ENCODE measurements at places on chromosomes 7 and 10. TPM values are rescaled to one million over a fixed set of nuclear protein-coding genes. Genes with fewer than 3 reads are reported as not detected.

GRCh38 chr10:8721650-8722049, 667.2 kb downstream of the GATA3 start:
- peaks cover 19% of the 10 kb centered on the region for H3K36me3 ChIP-seq
- H3K27me3 ChIP-seq: peaks cover 7% of the 10 kb centered on the region
- no peak overlapping the region for H3K4me3 ChIP-seq
- no peak overlapping the region for H3K27ac ChIP-seq

- no peak overlapping the region for H3K4me3 ChIP-seq
- H3K27ac ChIP-seq: no peak overlapping the region
- no peak for DNase-seq
- peaks cover 13% of the 10 kb centered on the region for H3K4me1 ChIP-seq
- H3K36me3 ChIP-seq: peaks cover 26% of the 10 kb centered on the region
- H3K27me3 ChIP-seq: no peaks in the 10 kb centered on the region
Observed at GRCh38 chr10:50431133-50431532, 179.8 kb upstream of the ASAH2 start.

DNA sequence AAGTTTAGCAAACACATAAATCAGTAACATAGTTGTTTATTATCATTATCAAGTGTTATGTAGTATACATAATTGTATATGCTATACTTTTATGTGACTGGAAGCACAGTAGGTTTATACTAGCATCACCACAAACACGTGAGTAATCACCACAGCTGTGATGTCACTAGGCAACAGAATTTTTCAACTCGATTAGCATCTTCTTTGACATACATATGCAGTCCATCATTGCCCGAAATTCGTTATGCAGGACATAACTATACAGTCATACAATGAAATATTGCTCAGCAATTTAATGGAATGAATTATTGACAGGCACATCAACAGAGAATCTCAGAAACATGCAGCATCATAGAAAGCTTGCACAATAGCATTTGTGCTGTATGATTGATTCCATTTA, 77.7 kb downstream of the LSM5 start:
- no peak overlapping the region for H3K27ac ChIP-seq
- H3K4me3 ChIP-seq: no peak overlapping the region
- H3K4me1 ChIP-seq: no peaks in the 10 kb centered on the region
- DNase-seq: no peak
- H3K36me3 ChIP-seq: no peaks in the 10 kb centered on the region

DNA sequence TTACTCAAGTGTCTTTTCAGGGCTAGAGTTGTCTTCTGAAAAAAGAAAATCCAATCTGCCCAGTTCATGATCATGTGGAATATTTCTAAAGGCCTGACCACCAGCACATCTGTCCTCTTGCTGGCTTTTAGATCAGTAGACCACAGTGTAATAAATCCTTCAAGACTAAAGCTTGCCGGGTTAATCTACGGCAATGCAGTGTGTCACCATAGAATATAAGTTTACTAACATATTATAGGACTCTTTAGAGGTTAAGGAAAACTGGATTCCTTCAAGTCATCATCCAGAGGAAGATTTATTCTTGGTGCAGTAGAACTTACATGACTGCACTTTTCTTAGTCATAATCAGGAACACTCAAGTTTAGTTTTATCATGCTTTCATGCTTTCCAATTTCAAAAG, 349.5 kb downstream of the SEMA3D start:
- no peak for DNase-seq
- H3K36me3 ChIP-seq: no peaks in the 10 kb centered on the region
- H3K27ac ChIP-seq: no peak overlapping the region

Gene DPP6
- polyA plus RNA-seq: not detected

Measured in naive thymus-derived CD8-positive, alpha-beta T cell (primary cell).